Activated CD4-positive, alpha-beta T cell treated with anti-CD3 and anti-CD28 coated beads, Interleukin-2, amount 10 ng/mL, durations not matched to agents 24 days and 14 days (primary cell): ENCODE measurements at places on chromosomes 5 and 9. TPM values are rescaled to one million over a fixed set of nuclear protein-coding genes. Genes with fewer than 3 reads are reported as not detected.

GRCh38 chr5:122727112-122727541 is 47.8 kb upstream of the SNX2 start:
- peak; percentile 4 for DNase-seq

DNA sequence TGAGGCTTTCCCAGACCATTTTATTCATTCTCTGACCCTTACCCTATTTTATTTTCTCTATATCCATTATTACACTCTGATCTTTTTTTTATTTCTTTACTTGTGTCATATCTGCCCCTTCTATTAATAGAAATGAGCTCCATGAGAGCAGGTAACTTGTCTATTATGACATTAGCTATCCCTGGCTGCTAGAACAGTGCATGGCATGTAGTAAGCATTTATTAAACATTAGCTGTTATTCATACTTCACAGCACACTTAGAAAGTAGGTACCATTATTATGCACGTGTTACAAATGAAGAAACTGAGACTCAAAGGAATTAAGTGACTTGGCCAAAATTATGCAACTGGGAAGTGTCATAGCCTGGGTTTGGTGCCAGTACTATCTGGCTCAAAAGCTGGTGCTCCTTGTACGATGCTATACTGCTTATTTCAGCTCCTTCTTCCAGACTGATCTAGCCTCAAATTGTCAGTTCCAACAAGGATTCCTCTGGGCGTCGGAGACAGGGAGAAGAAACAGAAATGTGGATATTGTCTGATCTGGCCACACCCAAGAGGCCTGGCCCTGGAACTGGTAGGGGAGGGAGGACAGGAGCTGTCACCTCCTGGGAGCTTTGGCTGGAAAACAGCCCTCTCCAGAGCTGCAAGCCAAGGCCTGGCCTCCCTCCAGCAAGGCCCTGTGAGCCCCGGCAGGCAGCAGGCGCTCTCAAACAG is 10.8 kb upstream of the NIPAL4 start:
- DNase-seq = no peak

DNA sequence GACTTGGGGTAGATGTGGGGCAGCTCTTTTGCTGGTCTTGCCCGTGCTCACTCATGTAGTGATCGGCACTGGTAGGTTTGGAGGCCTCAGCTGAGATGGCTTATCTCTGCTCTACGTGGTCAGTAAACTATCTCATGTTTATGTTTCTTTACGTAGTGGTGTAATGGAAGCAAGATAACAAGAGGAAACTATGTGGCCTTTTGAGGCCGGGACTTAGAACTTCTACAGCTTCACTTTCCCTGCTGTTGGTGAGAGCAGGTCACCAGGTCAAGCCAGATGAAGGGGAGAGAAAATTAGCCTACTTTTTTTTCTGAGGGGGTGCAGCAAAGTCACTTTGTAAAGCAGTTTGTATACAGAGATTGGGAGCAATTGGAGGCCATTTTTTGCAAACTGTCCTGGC is 8.5 kb downstream of the FOCAD start:
- no peak for DNase-seq

DNA sequence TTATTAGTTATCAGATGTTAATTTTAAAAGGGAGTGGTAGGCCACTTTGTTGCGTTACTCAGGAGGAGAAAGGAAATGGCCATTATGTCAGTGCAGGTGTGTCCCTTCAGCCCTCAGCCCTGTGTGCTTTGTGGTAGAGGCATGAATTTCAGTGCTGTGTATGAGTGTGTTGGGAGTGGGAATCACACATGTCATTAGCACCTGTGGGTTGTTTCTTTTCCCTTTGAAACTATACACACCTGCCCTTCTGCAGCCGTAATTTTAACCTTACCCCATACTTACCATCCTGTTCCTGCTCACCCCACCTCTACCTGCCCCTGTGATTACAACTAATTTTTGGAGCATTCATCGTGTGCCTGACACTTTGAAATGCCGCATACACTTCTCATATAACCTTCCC is 156.4 kb downstream of the ARHGAP26 start:
- DNase-seq = no peak

DNA sequence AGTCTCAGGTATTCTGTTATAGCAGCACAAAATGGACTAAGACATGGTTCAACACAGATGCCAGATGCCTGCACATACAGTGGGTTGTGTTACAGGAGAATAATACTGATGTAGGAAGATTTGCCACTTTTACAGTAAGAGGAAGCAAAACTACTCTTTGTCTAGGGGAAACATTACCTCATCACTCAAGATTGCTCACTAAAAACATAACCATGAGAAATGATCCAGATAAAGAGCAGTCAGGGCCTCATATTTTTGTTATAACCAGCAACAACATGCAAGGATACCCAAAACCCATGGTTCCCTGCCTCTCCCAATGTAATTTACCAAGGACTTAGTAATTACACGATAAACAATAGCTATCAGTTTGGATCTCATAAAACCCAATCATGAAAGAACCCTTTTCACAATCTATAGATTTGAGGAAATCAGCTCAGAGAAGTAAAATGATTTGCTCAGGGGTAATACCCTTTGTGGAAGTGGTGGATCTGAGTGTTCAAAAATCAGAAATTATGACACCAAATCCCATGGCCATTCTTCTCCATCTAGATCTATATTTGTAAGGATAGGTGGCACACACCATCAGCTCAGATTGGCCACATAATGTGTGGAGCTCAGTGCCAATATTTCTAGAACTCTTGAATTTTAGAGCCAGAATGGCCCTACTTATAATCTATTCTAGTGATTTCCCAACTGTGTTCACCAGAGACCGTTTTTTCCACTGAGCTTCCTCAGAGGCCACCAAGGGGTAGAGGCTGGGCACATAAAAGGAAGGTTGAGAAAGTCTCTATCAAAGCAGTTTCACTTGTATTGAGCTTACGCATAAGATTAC is 27.8 kb downstream of the DPYSL3 start:
- no peak for DNase-seq

DNA sequence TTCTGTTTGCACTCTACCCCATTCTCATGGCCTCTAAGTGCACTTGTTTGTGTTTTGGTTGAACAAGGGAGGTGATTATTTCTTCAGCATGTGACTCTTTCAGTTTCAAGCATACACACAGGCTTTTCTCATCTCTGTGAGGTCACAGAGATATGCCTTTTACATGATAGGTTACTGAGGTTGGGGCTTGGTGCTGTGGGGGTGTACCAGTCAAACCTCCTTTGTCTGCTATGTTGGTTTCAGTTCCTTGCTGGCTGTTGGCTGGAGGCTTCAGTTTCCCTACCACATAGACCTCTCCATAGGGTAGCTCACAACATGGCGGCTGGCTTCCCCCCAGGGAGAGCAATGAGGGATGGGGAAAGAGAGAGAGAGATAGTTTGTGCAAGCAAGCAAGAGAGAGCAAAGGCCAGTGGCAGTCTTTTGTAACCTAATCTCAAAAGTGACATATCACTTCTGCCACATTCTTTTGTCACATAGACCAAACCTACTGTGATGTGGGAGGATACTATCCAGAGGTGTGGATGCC is 96.7 kb upstream of the SEMA6A start:
- DNase-seq = no peak

DNA sequence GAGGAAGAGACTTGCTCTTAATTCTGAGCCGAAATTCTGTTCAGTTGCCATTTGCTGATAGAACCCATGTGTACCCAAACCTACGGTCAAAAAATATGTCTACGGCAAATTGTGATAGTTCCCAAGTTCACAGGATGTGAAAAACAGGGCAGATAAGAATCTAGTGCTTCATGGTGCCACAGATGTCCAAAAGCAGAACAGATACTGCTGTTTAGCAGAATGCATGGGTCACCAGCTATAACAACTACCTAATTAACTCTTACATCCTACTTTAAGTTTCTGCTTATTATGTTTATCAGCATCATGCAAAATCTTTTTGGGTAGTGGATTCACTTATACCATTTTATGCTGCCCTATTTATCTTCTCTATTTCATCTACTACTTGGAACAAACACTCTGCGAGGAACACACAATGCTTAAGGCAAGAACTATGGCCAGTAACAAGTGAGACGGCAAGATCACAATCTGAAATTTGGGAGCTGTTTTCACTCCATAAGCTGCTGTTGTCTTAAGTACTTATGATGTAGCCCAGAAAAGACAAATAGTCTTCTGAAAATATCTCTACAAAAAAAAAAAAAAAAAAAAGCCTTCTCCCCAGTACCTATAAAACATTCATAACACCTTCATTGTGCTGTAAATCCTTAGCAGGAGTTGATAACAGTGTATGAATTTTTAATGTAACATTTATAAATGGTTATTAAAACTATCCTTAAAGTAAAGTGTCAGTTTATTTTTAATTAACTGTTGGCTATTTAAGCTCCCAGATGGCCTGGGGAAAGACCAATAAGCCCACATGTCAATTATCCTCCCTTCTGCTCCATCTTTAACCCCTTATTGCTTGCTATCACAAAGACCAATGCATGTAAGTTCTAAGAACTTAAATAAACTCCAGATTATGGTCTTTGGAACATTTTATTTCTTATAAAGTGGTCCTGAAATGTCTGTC is 232.3 kb downstream of the TLR4 start:
- no peak for DNase-seq

GRCh38 chr9:12740845-12741244 is 34.0 kb upstream of the LURAP1L start:
- DNase-seq = no peak

- DNase-seq = no peak
These were observed 481.6 kb upstream of the KIF2A start for GRCh38 chr5:61824396-61824795.

DNA sequence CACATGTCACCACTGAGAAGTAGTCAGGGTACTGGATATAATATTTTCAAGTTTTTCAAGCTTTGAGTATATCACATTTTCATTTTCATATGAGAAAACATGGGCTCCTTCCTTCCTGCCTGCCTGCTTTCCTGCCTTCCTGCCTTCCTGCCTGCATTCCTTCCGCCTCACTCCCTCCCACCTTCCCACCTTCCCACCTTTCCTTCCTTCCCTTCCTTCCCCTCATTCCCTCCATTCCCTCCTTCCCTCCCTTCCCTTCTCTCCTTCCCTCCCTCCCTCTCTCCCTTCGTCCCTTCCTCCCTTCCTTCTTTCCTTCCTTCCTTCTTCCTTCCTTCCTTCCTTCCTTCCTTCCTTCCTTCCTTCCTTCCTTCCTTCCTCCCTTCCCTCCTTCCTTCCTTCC is 175.3 kb downstream of the HMHB1 start:
- no peak for DNase-seq

DNA sequence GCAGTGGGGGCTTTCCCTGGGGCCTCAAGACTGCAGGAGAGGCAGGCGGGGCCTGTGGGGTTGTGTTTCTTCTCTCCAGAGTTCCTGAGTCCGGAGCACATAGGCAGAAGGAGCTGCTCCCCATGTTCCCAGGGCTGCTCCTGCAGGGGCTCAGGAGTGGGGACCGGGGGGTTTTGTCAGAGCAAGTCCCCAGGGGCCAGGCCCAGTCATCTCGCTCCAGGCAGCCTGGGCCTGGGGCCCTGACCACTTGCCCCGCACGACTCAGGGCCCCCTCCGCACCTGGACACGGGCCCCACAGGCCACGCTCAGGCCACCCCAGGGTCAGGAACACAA is 22.0 kb upstream of the SLC6A19 start:
- DNase-seq = no peak

GRCh38 chr5:94385767-94386166 is 232.6 kb downstream of the KIAA0825 start:
- DNase-seq = no peak

DNA sequence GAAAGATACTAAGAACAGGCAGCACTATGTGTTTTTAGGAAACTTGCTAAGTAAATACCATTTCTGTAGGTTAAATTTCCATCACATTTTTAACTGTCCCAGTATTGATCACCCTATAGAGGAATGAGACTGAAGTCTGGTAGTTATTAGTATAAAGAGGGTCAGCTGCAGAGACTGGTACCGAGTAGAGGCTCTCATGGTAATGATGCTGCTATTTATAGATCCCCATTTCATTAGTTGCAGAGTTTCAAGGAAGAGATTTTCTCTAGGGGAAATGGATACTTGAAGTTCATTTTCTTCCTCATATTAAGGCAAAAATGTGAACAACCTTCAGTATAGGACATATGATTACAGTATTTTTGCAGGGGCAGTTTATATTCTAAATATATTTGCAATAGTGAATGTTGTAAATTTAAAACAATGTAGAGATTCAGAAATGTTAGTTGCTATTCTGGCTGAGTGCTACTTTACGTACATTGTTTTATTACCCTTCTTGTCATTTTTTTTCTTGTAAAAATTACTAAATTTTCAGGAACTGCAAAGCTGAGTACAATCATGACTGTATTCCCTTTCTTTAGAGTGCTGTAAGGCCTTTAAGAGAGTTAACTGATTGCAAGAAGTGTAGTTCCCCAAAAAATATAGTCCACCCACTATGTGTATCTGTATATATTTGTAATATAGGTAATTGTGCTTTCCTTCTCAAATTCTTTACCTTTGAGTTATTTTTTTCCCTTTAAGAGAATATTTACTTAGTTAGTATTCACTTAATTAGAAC is 14.7 kb downstream of the PBX3 start:
- DNase-seq = no peak

DNA sequence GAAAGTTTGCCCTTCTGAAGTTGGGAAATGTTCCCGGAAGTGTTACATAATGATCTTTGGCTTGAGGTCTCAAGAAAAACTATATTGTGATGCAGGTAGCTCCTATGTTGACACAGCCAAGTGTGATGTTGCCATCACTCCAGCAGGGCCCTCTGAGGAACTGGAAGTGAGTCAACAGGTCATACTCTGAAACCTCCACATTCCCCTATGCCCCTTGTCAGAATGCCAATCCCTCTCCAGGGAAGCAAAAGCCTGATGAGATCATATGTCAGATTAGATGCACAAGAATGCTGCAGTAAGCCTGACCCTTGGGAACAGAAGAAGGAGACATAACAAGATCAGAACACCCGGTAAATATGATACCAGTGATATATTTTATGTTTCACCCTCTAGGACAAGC is 66.8 kb upstream of the ITGA2 start:
- no peak for DNase-seq

GRCh38 chr9:118262191-118262590 is 558.0 kb downstream of the TLR4 start:
- DNase-seq = no peak

The SH3PXD2B gene
- 0.16 and 0.19 TPM in 2 replicates for total RNA-seq

The HEMGN gene
- total RNA-seq = 0.38 and 0.54 TPM in 2 replicates

The PITX1 gene
- 0.61 and 0.78 TPM in 2 replicates for total RNA-seq

The OTULINL gene
- 9.4 and 11.4 TPM in 2 replicates for total RNA-seq

The INSL4 gene
- not detected in 2 replicates for total RNA-seq

The AMBP gene
- not detected in 2 replicates for total RNA-seq
